ENCODE measurements at places on chromosomes 6 and 20. TPM values are rescaled to one million over a fixed set of nuclear protein-coding genes. Genes with fewer than 3 reads are reported as not detected.

DNA sequence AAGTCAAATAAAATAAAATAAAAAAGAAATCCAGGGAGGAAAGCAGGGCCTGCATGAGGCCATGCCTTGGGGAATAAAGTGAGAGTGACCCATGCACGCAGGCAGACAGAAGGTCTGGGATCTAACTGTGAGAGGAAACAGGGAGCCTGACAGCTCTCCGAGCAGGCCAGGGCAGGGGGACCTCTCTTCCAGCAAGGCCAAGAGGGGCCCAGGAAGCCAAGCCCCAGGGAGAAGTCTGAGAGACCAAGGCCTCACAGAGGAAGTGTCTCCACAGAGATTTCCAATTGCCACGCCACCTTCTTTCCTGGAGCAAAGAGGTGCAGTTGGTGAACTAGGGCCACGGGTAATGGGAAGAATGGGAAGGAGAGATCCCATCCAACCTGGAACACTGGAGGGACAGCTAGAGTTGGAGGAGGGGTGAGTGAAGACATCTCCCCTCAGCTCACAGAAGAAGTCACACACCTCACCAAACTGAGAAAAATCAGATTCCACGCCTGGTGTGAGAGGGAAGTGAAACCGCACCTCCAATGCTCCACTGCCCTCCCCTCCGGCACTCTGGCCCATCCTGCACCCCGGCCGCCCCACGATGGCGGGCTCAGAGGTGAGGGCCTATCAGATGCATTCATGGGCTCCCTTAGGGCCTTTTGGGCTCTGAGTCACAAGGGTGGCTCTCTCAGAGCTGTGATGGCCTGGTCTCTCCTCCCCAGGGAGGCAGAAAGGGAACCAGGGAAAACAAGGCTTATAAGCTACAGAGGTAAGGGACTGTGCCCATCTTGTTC is 25.1 kb upstream of the TAF8 start:
- DNase-seq, result no peak

DNA sequence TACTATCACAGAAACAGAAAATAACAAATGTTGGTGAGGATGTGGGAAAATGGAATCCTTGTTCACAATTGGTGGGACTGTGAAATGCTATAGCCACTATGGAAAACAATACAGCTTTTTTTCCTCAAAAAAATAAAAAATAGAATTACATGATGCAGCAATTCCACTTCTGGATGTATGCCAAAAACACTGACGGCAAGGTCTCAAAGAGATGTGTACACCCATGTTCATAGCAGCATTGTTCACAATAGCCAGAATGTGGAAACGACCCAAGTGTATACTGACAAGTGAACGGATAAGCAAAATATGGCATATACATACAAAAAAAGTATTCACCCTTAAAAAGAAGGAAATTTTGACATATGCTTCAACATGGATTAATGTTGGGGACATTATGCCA is 213.4 kb downstream of the KHDC1L start:
- no peak for DNase-seq

- no peak for DNase-seq
Observed at GRCh38 chr6:36357872-36358225, 21.2 kb upstream of the BNIP5 start.

DNA sequence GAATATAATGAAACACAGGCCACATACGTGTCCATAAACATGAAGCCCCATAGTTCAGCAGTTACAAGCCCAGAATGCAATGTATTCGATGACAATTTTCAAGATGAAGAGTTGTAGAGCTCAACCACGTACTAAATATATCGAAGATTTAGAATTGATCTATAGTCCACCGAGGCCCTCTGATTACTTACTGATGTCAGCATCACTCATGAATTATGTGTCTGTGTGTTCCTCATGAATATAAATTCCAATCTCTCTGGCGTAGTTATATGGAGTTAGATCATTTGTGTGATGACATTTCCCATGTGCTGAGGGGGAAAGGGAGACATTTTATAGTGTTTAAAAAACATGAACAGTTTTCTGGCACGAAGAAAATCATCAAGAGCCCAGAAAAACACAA is 97.5 kb downstream of the PFDN4 start:
- DNase-seq, result no peak

GRCh38 chr6:87858440-87858839 is 156.4 kb upstream of the AKIRIN2 start:
- no peak for DNase-seq

RAMACL gene
- 1.2 TPM for total RNA-seq

DNA sequence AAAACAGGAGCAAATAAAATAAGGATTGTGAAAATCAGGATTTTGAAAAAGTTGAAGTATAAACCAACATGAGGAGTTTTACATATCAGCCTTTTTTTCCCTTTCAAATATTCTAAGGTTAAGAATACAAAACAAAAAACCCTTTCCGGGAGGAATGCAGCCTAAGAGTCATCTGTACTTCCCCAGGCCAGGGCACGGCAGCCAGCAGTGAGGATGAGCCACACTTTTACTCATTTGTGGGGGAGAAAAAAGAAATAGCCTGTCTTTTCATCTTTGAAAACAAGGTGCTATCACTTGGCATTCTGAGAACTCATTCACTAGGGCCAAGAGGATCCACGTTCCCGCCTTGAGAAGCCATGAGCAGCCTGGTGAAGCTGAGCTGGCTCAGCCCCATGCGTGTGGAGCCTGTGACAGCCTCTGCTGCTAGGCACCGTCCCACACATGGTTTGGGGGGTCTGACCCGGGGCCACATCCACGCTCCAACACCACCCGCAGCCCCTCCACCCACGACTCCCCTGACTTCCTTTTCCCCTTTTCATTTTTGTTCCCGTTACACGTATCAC is 11.2 kb downstream of the SLC22A1 start:
- no peak for DNase-seq

TRMT11 gene
- total RNA-seq, result 33.0 TPM

BCAS4 gene
- 12.6 TPM for total RNA-seq

SEMG1 gene
- total RNA-seq, result not detected

GRCh38 chr20:60206259-60206658 is 248.0 kb downstream of the CDH26 start:
- DNase-seq, result no peak

- no peak for DNase-seq
Observed at GRCh38 chr6:160767647-160768019, 65.6 kb downstream of the PLG start.

- no peak for DNase-seq
Observed at GRCh38 chr6:96900873-96901272, 3.2 kb upstream of the NDUFAF4 start.

- DNase-seq, result no peak
Observed at GRCh38 chr20:35583636-35584560, 31.7 kb upstream of the SPAG4 start.

- no peak for DNase-seq
Observed at GRCh38 chr6:145161501-145161900, 573.8 kb downstream of the EPM2A start.

TXLNB gene
- total RNA-seq, result 0.31 TPM

TAPBP gene
- total RNA-seq, result 143 TPM

DOK5 gene
- 17.3 TPM for total RNA-seq

GRCh38 chr6:135162678-135163439 is 18.2 kb upstream of the MYB start:
- no peak for DNase-seq

L3MBTL3 gene
- 5.4 TPM for total RNA-seq

CFAP61 gene
- not detected for total RNA-seq

C6orf132 gene
- 0.29 TPM for total RNA-seq

DNA sequence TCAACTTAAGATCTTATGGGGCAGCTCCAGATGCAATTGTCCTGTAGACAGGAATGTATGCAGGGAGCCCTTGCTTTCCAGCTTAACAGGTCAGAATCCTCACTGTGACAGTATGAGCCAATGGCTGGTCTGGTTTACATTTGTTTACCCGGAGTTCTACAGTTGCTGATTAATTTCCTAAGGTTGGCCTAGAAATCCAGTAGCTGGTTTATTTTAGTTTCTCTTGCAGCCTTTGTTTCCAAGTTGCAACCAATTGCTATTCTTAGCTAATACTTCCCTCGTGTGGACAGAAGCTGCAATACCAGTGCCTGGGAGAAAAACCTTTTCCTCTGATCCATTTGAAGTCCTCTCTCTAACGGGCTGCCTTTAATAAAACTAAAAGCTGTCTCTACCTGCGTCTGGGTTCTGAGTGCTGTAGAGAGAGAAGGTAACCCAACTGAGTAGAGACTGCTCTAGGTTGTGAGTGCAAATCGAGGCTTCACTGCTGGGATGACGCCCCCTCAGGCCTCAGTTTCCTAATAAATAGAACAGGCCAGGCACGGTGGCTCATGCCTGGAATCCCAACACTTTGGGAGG is 45.9 kb downstream of the ZNF217 start:
- DNase-seq, result no peak

DNA sequence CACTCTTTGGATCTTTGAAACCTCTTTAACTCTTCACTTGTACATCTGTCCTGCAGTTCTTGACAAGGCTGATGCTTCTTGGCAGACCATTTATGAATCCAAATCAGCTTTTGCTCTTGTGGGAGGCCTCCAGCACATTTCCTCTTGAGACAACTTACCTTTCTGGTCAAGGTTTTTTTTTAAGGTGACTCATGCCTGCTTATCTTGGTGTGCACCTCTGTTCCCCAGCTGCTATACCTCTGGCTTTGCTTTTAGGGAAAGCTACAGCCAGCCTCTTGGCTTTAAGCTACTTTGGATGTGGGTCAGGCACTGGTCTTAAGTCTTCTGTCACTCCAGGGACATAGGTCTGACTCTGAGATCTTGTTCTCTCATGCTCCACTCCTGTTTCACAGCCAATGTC is 106.5 kb downstream of the PHF3 start:
- DNase-seq, result no peak

DNA sequence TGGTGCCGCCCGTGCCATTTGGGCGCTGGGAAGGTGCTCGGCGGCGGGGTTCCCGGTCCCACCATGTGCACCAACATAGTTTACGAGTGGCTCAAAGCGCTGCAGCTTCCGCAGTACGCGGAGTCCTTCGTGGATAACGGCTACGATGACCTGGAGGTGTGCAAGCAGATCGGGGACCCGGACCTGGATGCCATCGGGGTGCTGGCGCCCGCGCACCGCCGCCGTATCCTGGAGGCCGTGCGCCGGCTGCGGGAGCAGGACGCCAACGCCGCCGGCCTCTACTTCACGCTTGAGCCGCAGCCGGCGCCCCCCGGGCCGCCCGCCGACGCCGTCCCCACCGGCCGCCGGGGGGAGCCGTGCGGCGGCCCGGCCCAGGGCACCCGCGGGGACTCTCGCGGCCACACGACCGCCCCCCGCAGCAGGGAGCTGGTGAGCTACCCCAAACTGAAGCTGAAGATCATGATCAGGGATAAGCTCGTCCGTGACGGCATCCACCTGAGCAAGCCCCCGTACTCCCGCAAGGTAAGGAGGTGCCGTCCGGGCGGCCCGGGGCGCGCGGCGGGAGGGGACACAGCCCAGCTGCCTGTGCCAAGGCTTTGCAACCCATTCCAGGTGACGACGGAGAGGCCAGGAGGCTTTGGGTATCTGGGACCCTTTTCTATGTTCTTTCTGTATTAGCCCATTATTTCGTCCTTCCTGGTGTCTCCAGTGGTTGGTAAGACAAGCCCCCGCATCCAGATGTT is 547 bp downstream of the SAMD5 start:
- no peak for DNase-seq

LPIN3 gene
- 5.1 TPM for total RNA-seq

HLA-DRA gene
- 1.9 TPM for total RNA-seq

GRCh38 chr20:43789593-43789992 is 62.8 kb upstream of the GTSF1L start:
- no peak for DNase-seq

TTBK1 gene
- total RNA-seq, result 0.09 TPM

GRCh38 chr6:56911847-56912246 is 43.1 kb upstream of the BEND6 start:
- no peak for DNase-seq

POM121L2 gene
- not detected for total RNA-seq

- no peak for DNase-seq
Observed at GRCh38 chr6:41176189-41176588, 13.3 kb upstream of the TREM2 start.

DNA sequence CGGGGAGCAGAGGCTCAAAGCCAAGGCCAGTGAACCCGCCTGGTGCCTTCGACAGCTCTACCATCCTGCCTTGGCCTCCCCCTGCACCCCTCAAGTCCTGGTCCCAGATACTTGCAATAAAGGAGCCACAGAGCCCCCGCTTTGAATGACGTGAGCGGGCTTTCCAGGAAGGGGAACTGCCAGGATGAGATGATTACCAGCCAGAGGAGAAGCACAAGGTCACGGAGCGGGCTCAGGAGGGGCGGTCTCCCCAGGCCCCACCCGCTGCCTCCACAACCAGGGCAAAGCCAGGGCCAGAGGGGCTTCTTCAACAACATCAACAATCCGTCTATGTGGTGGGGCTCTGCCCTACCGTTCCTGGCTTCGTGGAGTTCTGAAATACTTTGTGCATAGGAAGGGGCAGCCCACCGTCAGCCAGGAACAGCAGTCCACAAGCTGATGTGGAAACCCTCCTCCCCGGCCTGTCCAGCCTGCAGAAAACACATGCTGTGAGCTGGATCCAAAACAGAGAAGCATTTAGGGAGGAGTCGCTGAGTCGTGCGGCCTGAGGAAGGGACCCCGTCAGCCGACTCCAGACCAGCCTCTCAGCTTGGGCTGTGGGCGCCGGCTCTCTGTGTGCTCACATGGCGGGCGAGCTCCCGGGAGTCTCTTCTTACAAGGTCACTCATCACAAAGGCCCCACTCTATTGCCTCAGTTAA is 392.5 kb downstream of the CDH4 start:
- no peak for DNase-seq

GRCh38 chr6:106749609-106750008 is 120.2 kb downstream of the QRSL1 start:
- no peak for DNase-seq

DNA sequence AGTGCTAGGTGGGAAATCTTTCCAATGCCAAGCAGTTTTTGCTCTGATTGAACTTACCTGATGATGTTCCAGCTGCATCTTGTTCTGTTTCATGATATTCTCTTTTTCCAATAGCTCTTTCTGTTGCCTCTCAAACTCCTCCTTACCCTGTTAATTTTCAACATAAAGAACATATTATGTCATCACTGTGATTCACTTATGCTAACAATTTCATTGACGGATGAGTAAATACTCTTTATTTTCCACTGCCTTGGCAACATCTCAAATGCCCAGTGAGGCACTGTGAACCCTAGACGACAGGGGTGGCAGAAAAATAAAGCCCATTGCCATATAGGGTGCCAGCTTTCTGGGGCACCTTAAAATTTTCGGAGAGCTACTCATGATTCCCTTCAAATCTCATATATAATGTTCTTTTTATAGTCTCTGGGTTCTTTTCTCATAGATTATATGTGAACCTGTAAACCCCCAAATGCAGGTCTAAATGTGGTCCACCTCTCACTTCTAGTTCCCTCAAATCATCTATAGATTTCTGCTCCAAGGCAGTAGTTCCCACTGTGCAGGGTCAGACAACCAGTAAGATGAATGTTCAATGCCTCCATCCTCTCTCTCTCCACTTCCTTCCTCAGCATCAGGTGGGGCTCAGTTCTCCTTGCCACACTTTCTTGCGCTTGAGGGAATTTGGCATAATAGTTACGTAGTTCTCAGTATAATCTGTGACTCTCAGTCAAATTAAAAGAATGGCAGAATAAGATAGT is 44.1 kb downstream of the NEDD9 start:
- no peak for DNase-seq

GRCh38 chr6:12102350-12102749 is 90.2 kb downstream of the HIVEP1 start:
- DNase-seq, result no peak

- no peak for DNase-seq
Observed at GRCh38 chr20:11989018-11989771, 71.5 kb downstream of the BTBD3 start.

GMDS gene
- total RNA-seq, result 37.6 TPM

- DNase-seq, result no peak
Observed at GRCh38 chr20:20461551-20461950, 93.6 kb downstream of the INSM1 start.

TM9SF4 gene
- 41.0 TPM for total RNA-seq

- no peak for DNase-seq
Observed at GRCh38 chr6:85792254-85792653, 149.6 kb upstream of the SYNCRIP start.

All from activated naive CD4-positive, alpha-beta T cell treated with anti-CD3 and anti-CD28 coated beads, Interleukin-2, amount 50 U/mL, for 72 hours (primary cell).